ENCODE measurements at places on chromosomes 3 and 15.

- no peak for DNase-seq
These were observed 231.4 kb downstream of the CDIN1 start for GRCh38 chr15:36810656-36811449.

GRCh38 chr3:33908250-33908851 is 109.9 kb downstream of the PDCD6IP start:
- no peak for DNase-seq

- DNase-seq: no peak
These were observed 55.0 kb downstream of the TMEM44 start for GRCh38 chr3:194577986-194578905.

DNA sequence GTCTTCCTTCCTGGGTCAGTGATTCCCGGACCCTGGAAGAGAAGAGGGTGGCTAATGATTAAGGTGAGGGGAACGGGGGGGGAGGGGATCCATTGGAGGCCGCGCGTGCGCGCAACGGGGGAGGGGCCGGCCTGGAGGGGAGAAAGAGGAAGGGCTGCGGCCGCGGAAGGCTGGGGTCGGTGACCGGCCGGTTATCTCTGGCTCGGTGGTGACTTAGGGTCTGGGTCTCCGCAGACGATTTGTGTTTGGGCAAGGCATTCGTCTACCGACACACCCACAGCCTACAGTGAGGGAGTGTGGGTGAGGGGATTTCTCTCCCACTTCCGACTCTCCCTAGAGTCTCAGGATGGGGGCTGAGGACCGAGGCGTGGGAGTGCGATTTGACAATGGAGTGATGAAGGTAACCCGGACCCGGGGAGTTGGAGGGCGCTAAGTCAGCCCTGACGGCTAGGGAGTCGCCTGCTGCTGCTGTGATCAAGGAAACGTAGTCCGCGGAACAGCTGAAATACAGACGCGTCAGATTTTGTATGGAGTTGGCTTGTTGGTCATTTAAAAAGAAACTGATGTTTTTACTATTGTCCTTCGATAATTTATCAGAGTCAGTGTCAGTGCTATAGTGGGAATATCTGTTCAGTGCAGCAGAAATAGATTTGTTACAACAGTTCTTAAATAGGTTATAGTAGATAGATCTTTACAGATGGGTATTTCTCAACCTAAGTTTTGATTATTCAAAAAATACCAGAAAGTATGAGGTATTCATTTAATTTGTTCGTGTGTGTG is 733 bp downstream of the RNF111 start:
- peak; percentile 47 for DNase-seq

DNA sequence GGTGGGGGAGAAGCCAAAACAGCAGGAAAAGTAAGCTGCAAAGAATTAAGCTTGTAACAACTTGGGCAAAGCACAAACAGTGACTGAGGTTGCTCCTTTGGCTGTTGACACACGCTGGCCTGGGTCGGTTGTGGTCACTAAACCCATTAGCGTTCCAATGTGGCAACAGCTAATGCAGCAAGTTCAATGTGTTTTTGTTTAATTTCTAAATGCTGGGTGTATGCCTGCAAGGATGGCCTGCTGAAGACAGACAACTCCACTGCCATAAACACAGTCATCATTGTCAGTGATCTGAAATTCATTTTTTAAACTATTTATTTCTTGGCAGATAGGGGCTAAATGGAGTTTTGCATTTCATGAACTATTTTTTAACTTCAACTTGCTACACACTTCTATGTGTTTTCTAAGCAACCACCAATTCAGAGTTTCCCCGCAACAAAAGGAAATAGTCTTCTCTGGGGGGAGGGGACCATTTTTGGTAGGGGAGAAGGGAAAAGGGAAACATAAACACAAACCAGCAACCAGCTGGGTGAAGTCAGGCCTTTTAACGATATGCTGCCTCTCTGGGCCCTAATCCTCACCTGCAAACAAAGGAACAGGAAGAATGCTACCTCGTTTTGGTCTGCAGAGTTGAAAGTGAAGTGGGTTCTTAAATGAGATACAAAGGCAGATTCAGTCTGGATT is 34.8 kb upstream of the WNT5A start:
- no peak for DNase-seq

DNA sequence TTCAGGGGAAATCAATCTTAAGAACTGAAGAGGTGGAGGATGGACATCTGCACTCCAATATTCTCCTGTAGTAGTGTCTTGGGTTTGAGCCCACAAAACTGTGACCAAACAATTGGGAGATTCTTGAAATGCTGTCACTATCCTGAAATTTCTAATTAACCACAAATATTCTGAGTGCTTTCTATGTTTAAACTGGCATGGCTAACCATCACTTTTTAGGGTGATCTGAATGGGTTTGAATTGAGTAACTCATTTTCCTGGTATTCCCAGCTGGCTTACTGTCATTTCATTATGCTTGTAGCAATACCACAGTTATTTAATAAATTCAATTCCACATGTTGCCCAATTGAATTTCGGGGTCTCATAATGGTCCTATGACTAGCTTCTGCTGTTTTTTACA is 216.9 kb upstream of the DCBLD2 start:
- DNase-seq: no peak

DNA sequence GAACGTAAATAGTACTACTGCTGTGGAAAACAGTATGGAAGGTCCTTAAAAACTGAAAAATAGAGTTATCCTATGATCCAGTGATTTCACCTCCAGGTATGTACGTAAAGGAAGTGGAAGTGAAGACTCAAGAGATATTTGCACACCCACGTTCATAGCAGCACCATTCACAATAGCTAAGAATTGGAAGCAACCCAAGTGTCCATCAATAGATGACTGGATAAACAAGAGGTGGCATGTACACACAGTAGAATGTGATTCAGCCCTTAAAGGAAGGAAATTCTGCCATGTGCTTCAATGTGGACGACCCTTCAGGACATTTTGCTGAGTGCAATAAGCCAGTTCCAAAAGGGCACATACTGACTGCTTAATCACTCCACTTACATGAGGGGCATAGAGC is 188.3 kb downstream of the APBA2 start:
- DNase-seq: no peak

- no peak for DNase-seq
These were observed 28.1 kb downstream of the CCNL1 start for GRCh38 chr3:157131861-157132260.

GRCh38 chr3:161510510-161511260 is 14.1 kb downstream of the OTOL1 start:
- DNase-seq: no peak

DNA sequence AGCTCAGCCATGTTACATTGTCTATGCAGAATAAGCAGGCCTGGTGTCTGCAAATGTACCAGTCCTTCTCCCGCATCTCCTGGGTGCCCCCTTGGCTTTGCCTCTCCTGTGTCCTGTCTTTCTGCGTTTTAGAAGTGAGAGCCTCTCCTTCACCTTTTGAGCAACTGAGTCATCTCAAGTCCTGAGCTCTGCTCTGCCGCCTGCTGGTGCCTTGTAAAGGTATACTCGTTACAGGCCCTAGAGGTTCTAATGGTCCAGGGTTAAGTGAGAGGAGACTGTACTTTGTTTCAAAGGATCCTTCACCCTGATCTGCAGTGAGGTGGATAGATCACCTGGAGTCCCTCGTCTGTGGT is 12.6 kb downstream of the GHRL start:
- no peak for DNase-seq

GRCh38 chr3:31533169-31534064 is 692 bp downstream of the STT3B start:
- DNase-seq: peak; percentile 23

DNA sequence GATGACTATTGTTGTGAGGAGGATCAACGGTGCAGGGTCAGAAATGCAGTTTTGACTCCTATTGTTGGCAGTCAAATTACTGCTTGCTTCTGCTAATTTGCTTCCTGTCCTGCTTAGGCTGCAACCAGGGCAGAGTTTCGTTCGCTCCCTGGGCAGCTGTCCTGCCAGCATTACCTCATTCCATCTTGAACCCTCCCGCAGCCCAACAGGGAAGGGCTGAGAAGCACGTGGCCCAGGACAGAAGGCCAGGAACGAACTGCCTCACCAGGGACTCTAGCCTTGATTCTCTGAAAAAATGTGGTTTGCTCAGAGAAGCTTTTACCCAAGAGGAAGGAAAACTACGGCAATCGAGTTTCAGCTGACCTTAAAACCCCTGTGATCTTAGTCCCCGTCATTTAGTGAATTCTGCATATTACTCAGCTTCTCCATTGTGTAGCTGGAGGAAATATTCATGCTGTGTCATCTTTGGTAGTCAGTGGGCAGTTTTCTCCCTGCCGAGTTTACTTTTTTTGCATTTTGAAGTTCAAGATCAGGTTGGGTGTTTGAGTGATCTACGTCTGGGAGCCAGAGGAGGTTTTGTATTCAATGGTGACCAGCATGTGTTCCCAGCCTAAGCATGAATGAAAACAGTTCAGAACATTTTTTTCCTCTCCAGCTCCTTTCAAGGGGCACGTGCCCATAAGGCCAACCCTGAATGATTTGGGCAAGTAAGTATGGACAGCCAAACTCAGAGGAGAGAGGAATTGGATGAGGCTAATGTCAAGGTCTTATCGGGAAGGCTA is 23.0 kb downstream of the TLNRD1 start:
- no peak for DNase-seq

DNA sequence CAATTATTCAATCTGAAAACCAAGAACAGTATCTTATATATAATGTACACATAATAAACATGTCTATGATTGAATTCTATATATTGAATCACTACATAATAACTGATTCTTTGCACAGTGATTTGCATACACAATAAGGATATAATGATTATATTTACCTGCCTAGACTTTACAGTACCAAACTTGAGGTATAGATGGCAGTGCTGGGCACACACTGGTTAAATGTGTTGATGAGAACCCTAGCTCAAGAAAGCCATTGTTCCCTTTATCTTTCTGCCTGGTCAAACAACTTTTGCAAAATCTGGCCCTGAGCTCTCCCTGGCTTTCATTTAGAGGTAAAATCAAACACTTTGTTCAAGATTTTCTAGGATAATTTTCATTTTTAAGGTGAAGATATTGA is 697.7 kb downstream of the TUSC7 start:
- DNase-seq: no peak

- no peak for DNase-seq
These were observed 18.9 kb upstream of the CMTM8 start for GRCh38 chr3:32219537-32219936.

- no peak for DNase-seq
These were observed 14.0 kb downstream of the FAM227B start for GRCh38 chr15:49606594-49606993.

GRCh38 chr3:52816654-52817053 is 13.8 kb downstream of the ITIH4 start:
- DNase-seq: no peak

GRCh38 chr3:156397534-156397933 is 157.4 kb downstream of the SSR3 start:
- DNase-seq: no peak

DNA sequence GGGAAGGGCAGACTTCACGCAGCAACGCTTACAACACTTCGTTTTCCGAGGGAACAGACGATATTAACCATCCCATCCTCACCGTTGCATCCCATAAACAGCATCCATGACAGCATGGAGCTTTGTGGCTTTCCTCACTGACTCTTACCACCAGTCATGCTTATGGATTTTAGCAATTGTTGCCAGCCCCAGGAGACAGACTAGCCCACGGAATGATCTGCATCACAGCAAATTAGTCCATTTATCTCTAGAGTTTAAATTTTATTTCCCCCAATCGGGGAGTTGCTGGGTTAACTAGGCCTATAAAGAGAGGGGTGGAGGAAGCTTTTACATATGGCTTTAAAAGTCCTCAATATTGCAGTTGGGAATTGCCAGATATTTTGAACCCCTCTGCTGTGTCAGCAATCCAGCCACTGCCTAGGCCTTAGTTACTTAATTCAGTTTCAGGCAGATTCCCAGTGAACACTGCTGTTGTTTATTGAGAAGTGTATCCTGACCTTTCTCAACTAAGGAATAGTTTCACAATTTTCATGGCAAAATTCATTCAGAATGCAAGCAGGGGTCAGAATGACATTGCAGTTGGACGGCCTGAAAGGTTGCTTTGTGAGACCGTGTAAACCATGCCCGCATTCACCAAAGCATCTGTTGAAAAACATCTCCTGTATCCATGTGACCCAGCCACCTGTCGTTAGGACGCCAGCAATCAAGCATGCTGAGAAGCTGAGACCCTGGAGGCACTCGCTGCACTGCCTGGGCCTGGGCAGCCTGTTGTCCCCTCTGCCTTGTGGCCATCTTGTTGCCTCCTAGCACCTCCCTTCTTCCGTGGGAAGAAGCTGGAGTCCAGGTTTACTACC is 397.4 kb upstream of the TPM1 start:
- no peak for DNase-seq

- DNase-seq: no peak
These were observed 4.9 kb upstream of the MYZAP start for GRCh38 chr15:57586661-57587424.

GRCh38 chr3:187450431-187451190 is 82.4 kb downstream of the RTP4 start:
- no peak for DNase-seq

GRCh38 chr15:70833422-70833821 is 20.5 kb downstream of the LARP6 start:
- no peak for DNase-seq

- no peak for DNase-seq
These were observed 14.1 kb downstream of the GABRG3 start for GRCh38 chr15:26985050-26985449.

GRCh38 chr15:59741274-59741906 is 52.3 kb upstream of the BNIP2 start:
- DNase-seq: no peak

GRCh38 chr3:109930582-109930981 is 593.2 kb upstream of the DPPA4 start:
- no peak for DNase-seq

GRCh38 chr3:46383951-46384330 is 13.2 kb downstream of the CCR5 start:
- no peak for DNase-seq

DNA sequence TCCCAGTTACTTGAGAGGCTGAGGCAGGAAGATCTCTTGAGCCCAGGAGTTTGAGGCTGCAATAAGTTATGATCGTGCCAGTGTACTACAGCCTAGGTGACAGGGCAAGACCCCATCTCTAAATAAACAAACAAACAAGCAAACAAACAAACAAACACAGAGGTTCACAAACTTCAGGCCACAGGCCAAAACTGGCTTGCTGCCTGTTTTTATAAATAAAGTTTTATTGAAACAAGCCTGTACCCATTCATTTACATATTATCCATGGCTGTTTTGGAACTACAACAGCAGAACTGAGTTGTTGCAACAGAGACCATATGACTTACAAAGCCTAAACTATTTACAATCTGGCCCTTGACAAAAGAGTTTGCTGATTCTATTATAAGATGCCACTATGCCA is 6.5 kb downstream of the DYNC1LI1 start:
- no peak for DNase-seq

GRCh38 chr3:12352253-12352652 is 63.4 kb downstream of the PPARG start:
- DNase-seq: no peak

DNA sequence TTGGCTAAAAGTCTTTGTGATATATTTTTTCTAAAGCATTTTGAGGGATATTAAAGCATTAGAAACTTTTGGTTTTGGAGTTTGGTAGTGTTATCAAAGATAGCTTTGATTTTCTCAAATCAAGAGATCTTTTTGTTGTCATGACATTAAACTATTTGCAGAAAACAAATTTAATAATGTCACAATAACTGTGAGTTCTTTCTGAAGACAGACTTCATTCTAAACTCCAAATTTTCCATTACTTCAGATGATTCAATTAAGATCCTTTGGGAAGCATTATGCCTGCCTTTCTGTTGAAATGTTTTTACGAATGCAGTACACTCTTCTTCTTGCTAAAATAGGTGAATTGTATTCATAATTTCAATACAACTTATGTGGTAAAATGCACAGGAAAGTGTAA is 145.4 kb downstream of the ALCAM start:
- no peak for DNase-seq

GRCh38 chr3:17320266-17320665 is 422.2 kb downstream of the TBC1D5 start:
- DNase-seq: no peak

All from stimulated activated CD4-positive, alpha-beta T cell treated with anti-CD3 and anti-CD28 coated beads, Interleukin-1b, Interleukin-23, amount 100 ng/mL, for 1 hour (primary cell).